ENCODE measurements at places on chromosomes 3 and 15.
A peak's percentile ranks its signal among the peaks of the same experiment; 100 is the strongest.

DNA sequence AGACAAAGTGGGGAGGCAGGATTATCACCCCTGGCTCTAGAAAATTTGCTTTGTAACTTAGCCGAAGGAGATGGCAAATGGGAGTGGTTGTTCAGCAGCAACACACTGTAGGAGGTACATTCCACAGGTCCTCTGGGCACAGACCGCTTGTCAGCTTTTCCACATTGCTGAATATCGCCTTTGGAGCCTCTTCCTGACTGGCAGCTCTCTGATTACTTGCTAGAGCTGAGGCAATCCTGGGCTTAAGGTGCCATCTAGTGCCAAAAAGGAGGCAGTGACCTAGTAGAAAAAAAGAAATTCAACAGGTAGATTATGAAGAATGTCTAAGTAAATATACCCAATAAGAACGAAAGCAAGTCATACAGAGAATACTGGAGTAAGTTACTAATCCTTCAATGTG is 13.1 kb upstream of the SCN5A start:
- no peaks in the 10 kb centered on the region for H3K4me1 ChIP-seq
- no peak overlapping the region for H3K27ac ChIP-seq
- H3K27me3 ChIP-seq: peaks cover 10% of the 10 kb centered on the region
- H3K4me3 ChIP-seq: no peak overlapping the region
- H3K36me3 ChIP-seq: no peaks in the 10 kb centered on the region

- H3K27ac ChIP-seq: no peak overlapping the region
- H3K27me3 ChIP-seq: no peaks in the 10 kb centered on the region
- no peak overlapping the region for H3K4me3 ChIP-seq
Observed at GRCh38 chr3:85258326-85258725, 299.5 kb downstream of the CADM2 start.

DNA sequence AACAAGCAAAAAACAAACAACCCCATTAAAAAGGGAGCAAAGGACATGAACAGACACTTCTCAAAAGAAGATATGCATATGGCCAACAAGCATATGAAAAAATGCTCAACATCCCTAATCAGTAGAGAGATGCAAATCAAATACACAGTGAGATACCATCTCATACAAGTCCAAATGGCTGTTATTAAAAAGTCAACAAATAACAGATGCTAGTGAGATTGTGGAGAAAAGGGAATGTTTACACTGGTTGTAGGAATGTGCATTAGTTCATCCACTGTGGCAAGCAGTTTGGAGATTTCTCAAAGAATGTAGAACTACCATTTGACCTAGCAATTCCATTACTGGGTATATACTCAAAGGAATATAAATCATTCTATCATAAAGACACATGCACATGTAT is 44.5 kb downstream of the RIOX2 start:
- no peak for DNase-seq
- H3K4me1 ChIP-seq: no peaks in the 10 kb centered on the region
- H3K36me3 ChIP-seq: no peaks in the 10 kb centered on the region
- no peak overlapping the region for H3K27ac ChIP-seq
- H3K27me3 ChIP-seq: no peaks in the 10 kb centered on the region
- H3K4me3 ChIP-seq: no peak overlapping the region

GRCh38 chr3:141553055-141553454 is 66.2 kb downstream of the RASA2 start:
- H3K4me3 ChIP-seq: no peak overlapping the region
- no peak for DNase-seq
- no peak overlapping the region for H3K27ac ChIP-seq
- no peaks in the 10 kb centered on the region for H3K36me3 ChIP-seq
- H3K27me3 ChIP-seq: no peaks in the 10 kb centered on the region
- H3K4me1 ChIP-seq: no peaks in the 10 kb centered on the region

DNA sequence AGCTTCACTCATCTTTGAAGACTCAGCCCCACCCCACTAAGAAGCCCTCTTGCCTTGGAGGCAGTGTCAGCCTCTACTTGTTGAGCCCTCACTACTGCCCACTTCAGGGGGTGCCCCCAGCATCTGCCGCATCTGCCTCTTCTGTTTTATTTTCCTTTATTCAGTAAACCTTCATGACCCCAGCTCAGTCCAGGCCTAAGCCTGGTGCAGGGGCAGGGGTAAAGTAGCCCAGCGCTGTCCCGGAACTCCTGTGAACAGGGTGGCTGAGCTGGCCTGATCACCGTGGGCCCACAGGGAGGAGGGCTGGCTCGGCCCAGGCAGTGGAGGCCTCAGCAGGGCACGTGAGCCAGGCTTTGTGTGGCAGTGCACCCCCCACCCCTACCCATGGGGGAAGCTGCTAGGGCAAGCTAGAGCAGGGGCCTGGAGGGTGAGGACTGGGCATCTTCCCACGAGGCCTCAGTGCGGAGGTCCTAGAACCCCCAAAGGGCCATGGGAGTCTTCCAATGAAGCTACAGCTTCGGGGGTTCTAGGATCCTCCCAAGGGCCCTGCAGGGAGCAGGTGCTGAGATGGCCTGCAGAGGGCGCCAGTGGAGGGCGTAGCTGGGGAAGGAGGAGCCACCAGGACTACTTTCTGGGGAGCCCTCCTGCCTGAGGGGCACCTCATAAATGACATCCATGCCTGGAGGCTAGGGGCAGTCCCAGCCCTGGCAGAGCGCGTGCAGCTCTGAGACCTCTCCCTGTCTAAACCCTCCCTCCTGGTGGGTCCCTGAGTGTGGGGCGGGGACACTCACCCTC is 36.0 kb downstream of the TSPAN3 start:
- no peaks in the 10 kb centered on the region for H3K36me3 ChIP-seq
- no peak overlapping the region for H3K27ac ChIP-seq
- H3K4me1 ChIP-seq: no peaks in the 10 kb centered on the region
- no peak overlapping the region for H3K4me3 ChIP-seq
- no peaks in the 10 kb centered on the region for H3K27me3 ChIP-seq

- no peaks in the 10 kb centered on the region for H3K27me3 ChIP-seq
- H3K4me1 ChIP-seq: no peaks in the 10 kb centered on the region
- H3K36me3 ChIP-seq: no peaks in the 10 kb centered on the region
- DNase-seq: no peak
- H3K4me3 ChIP-seq: no peak overlapping the region
Observed at GRCh38 chr3:191499307-191500080, 38.5 kb downstream of the PYDC2 start.

DNA sequence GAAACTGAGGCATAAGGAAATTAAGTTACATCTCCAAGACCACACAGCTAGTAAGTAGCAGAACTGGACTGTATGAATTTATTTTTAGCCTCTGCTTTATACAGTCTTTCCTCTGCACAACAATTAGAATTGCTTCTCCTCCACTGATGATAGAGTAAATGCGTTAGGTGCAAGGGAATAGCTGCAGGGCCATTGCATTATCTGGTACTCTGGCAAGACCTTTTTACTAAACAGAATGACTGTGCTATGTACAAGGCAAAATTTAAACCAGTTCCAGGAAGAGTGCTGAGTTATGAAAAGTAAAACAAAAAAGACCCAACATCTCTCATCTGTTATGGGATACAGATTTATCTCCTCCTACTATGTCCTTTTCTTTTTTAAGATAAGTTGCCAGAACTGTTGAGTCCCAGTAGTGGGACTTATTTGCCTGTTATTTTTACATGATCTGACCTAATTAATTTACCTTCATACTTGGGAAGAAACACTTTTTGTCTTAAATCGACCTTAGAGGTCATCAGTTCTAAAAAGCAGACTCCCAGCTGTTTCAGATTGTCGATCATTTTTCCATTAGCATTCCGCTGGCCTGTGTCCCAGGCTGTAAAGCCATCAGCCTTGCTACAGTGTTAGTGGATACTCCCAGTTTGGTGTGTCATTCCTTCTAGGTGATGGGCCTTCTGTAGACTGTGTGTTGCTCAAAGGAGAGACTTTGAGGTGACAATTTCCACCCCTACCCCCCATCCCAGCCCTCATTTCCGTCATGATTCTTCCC is 147.5 kb upstream of the NUDT16 start:
- no peak overlapping the region for H3K4me3 ChIP-seq
- no peak overlapping the region for H3K27ac ChIP-seq
- H3K4me1 ChIP-seq: no peaks in the 10 kb centered on the region

DNA sequence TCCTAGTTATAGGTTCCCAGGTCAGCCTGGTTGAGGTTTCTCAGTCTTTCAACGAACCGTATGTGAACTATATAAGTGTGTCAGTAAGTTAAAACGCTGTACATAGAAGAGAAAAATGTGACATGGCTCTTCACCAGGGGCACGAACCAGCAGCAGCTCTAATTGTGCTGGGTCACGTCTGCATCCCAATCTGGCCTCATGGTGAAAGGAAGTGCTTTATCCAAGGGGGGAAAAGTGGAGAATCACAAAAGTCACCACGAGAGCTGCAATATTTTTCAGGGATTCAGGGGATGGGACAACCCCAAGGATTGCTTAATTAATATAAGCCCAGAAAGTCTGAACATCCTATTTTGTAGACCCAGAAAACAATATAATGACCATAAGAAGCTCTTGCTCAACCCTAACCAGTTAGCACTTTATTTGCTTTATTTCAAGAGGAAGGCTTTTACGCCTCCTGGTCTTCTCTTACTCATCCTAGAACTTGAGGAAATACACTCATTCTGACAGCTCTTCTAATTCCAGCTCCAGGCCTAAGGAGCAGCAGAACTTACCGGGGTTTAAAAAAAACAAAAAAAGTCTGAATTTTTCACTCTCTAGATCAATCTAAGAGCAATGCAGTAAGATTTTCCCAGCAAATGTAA is 16.5 kb downstream of the ANXA2 start:
- H3K4me3 ChIP-seq: no peak overlapping the region
- no peaks in the 10 kb centered on the region for H3K27me3 ChIP-seq
- no peak for DNase-seq

GRCh38 chr3:71726146-71726545 is 944 bp upstream of the EIF4E3 start:
- peaks cover 26% of the 10 kb centered on the region for H3K4me1 ChIP-seq
- DNase-seq: no peak
- no peak overlapping the region for H3K27ac ChIP-seq
- H3K36me3 ChIP-seq: no peaks in the 10 kb centered on the region

- H3K27ac ChIP-seq: no peak overlapping the region
- DNase-seq: no peak
Observed at GRCh38 chr3:69290006-69290405, 95.9 kb downstream of the FRMD4B start.

- H3K27ac ChIP-seq: no peak overlapping the region
- H3K4me1 ChIP-seq: no peaks in the 10 kb centered on the region
Observed at GRCh38 chr15:91482799-91483198, 370.7 kb upstream of the SLCO3A1 start.

DNA sequence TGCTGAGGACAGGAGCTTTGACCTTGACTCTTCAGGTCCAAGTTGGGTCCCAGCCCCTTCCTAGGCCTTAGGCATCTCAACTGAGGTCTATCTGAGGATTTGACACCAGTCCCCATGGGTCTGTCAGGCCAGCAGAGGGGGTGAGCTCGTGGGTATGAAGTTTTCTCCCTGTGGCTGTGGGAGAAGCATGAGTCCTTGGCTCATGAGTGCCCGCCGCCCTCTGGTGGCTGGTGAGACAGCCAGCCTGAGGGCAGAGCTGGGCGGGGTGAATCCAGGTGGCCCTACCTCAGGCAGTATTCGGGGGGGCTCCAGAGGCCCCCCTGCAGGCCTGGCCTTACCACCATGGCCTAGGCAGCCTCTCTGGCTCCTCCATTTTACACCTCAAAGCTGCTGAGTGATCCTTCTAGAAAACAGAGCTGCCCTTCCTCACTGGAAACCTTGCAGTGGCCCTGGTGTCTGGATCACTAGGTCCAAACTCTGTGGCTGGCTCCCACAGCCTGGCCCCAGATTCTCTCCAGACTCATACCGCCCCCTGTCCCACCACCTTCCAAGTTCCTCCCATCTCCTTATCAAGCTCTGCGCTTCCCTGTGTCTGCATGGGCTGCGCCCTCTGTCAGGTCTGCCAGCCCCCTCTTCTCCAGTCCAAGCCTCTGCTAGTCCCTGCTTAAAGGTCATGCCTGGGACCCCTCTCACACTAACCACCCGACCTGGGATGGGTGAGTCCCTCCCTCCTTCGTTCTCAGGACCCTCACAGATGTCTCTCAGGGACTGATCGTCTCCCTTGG is 16.1 kb downstream of the SH2D7 start:
- no peaks in the 10 kb centered on the region for H3K27me3 ChIP-seq
- no peak overlapping the region for H3K4me3 ChIP-seq
- H3K36me3 ChIP-seq: no peaks in the 10 kb centered on the region
- no peaks in the 10 kb centered on the region for H3K4me1 ChIP-seq
- DNase-seq: peak; percentile 63
- no peak overlapping the region for H3K27ac ChIP-seq

DNA sequence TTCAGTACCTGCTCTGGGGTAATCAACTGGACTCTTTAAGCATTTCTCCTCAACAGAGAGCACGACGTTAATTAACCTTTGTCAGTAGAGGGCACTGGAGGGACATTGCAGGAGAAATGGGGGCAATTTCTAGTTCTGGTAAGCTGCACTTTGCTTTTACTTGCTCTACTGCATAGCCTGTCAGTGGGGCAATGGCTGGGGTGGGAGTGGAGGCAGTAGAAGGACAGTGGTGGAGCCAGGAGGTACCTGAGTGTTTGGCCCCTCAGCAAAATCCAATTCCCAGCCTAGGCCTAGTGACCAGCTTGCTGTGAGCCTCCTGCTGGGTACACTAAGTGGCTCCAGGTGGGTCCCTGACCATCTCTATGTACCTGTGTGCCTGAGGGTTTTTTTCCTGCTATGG is 18.3 kb upstream of the MED12L start:
- no peak for DNase-seq
- no peaks in the 10 kb centered on the region for H3K36me3 ChIP-seq
- no peak overlapping the region for H3K27ac ChIP-seq
- H3K27me3 ChIP-seq: no peaks in the 10 kb centered on the region

DNA sequence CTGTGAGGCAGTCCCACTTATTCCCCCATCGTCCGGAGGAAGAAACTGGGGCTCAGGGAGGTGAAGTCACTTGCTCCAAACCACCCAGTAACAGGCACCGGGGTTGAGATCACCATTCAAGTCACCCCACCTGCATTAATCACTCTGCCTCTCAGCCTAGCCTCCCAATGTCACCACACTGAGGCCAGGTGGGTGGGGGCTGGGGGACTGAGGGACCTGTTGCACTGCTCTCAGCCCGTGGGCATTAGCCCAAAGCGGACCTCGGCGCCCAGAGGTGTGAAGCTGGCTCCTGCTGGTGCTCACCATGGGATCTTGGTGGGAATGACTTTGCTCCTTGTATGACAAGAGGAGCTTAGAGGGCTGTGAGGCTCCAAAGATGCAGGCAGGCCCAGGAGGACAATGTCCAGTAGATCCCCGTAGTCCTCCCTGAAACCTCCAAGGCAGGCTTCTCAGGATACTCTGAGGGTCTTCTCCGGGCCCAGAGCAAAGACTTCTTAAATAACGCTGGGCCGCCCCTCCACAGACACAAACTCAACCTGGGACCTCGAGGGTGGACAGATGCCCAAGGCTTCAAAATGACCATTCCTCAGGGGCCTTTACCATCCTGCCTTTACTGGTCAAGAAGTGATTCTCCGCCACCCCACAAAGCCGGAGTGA is 1.7 kb downstream of the NT5DC2 start:
- H3K4me3 ChIP-seq: peak overlapping the region; percentile 50
- peak overlapping the region; percentile 57 for H3K27ac ChIP-seq
- no peaks in the 10 kb centered on the region for H3K36me3 ChIP-seq
- peaks cover 38% of the 10 kb centered on the region for H3K4me1 ChIP-seq
- H3K27me3 ChIP-seq: no peaks in the 10 kb centered on the region
